ENCODE measurements at places on chromosomes 16 and 17.

DNA sequence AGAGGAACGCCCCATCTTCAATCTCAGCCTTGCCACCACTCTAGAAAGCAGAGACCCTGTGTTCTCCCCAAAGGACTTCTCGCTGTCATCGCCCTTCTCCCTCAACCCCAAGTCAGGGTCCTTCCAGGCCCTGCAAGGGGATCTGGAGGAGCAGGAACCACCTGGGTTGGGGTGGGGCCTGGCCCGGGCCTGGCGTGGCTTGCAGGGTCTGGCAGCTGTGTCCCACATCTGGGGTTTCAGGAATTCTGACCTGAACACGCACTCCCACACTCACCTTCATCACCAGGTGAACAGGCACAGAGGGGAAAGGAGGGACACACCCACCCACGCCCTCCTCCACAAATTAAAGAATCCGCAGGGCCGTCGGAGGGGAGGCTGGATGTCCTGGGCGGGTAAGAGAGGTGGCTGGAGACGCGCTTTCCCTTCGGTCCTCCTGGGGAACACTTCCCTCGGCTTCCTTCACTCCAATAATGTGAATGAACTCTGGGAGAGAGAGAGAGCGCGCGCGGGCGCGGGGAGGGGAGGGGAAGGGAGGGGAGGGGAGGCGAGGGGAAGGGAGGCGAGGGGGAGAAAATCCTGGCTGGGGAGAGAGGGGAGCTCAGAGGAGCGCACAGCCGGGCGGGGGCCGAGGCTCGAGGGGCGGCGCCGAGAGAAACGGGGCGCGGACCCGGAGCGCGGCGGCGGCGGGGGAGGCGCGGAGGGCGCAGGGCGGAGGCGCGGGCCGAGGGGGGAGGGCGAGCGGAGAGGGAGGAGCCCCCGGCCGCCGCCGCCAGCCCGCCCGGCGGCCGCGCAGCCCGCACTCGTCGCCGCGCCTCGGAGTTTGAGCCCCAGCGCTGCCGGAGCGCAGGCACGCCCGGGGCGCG is at the start of gene CACNG4:
Gene CACNG4, plus strand, starts transcription at position 799 of the 863 bp plus-strand sequence. CDS start 205 bp downstream, outside the sequence.
- DNase-seq: peak; percentile 57

- no peak for DNase-seq
Observed at GRCh38 chr16:19430345-19430744, 12.7 kb downstream of the TMC5 start.

- DNase-seq: no peak
Observed at GRCh38 chr16:23236983-23237382, 54.4 kb downstream of the SCNN1G start.

- DNase-seq: no peak
Observed at GRCh38 chr17:39625198-39625785, 1.5 kb upstream of the PPP1R1B start.

DNA sequence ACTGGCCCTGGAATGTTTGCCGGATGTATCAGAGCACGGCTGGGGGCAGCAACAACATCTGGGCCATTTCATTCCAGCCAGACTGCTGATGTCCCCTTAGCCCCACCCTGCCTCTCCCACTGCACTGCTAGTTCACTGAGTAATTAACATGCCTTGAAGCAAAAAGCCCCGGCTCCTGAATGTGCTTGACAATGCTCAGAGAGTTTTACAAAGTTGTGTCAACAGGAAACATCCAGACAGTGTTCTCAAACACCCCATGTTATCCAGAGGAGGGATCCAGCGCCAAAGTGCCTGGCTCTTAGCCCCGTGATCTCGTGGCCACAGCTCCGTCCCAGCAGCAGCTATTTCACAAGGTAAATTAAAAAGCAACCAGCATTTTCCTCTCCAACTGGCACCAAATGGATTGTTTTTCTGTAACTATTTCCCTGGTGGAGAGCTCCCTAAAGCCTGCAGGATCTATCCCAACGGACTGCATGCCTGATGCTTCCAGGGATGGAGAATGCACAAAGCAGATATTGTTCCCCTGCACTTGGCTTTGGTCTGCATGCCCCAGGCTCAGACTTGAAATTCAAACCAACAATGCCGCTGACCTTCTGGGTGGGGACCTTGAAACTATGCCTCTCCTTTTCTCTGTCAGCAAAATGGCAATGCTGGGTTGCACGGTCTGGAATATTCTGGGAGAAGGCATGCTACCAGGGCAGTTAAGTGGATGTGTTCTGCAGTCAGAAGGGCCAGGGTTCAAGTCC is 115.6 kb upstream of the CDH5 start:
- DNase-seq: peak; percentile 80

DNA sequence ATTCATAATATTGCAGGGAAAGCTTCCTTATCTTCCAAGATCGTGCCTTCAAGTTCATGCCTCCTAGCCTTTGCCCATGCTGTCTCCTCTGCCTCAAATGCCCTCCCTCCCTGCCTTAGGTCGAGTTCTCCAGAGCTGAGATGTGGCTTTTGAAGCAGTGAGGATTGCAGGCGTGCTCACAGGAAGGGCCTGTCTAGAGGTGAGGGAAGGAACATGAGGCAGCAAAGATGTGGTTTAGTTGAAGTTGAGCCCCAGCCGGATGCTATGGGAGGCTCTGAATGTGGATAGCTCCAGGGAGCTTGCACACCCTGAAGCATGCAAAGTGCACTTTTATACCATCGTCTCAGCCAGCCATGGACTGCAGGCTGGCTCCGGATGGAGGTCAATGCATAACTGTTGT is 754.6 kb upstream of the EEF2KMT start:
- DNase-seq: no peak

- DNase-seq: no peak
Observed at GRCh38 chr17:5819921-5820685, 235.8 kb upstream of the NLRP1 start.

DNA sequence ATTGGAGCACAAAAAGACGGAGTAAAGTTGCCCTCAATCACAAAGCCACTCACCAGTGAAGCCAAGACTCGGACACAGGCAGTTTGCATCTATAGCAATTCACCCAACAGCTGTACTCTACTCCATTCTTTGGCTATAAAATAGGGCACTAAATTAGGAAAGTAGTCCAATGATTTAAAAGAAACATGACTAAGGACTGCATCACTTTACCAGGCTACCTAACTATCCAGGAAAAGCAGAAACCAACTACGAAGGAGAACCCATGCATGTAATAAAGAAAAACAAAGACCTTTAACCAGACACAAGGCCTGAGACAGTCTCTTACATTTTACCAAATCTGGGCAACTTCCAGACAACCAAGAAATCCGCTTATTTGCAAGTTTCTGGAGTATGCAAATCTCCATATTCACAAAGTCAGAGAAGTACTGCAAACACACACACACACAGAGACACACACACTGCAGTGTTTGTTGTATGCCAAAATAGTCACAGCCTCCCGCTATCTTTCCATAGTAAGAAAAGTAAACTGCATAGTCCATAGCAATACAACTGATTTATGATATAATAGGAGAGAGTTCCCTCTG is 59.8 kb downstream of the CDH11 start:
- DNase-seq: no peak

DNA sequence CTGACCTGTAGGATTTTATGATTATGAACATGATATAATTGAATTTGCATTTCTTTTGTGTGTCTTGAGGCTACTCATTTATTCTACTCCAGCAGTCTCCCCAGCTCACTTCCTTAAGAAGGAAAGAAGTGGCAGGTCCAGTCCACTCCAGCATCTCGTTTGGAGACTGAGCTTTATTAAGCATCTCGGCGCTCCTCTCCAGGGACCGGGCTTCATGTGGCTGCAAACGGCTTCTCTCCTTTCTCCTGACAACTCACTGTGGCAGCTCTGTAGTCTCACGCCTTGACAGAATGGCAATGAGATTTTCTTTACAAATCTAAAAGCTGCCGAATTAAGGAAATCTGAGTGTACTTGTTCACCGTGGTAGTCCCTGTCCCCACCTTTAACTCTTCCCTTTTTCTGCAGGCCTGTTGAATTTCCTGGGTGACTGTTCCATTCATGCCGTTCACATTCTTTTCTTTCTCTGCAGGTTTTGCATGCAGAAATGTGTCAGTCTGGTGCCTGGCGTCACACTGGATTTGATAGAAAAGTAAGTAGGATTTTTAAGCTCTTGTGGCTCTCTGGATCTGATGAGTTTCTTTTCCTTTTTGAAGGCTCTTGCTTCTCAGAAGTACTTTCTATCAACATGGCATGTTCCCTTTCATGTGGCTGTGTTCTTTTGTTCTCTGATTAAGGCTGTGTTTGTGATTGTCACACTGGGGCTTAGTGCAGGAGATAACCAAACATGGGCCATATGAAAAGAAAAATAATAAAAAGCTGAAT is 200.5 kb upstream of the CHMP6 start:
- no peak for DNase-seq

- peak; percentile 27 for DNase-seq
Observed at GRCh38 chr17:81524039-81524864, 3.9 kb upstream of the FSCN2 start.

DNA sequence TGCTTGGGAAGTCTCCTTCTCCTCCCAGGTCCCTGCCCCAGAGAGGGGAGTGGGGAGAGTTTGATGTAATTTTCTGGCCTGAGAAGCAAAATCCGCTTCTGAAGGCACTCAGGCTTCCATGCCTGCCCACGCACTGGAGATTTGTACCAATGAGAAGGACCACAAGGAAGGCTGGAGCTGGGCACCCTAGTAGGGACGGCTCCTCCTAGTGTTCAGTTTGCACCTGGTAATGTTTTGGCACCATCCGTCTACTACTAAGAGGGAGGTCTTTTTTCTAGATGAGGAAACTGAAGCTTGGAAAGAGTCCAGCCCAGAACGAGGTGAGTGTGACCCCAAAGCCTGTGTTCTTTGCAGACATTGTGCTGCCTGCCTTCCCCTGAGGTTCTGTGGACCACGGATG is 83.6 kb upstream of the NLRP1 start:
- no peak for DNase-seq

All from femur (tissue), 1 donor.